Stimulated activated CD8-positive, alpha-beta memory T cell treated with anti-CD3 and anti-CD28 coated beads, Interleukin-7, amount 100 ng/mL, for 24 hours (primary cell): ENCODE measurements at places on chromosomes 3 and 15.

DNA sequence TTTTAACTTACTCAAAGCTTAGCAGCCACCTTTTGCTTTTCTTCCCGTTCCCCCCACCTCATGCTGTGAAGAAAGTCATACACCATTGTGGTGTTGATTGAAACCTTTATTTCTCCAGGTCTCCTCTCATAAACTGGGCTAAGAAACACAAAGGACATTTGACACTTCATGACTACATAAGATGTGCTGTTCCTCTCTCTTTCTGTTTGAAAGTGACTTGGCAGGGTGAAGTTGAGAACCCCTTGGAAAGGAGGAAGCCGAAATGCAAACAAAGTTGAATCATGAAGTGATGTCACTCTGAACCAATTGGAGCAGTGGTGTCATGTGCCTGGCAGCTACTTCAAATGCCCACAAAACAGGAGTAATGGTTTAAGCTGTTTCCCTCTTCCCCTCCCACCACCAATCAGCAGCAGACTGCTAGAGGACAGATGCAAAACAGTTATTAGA is 174.7 kb downstream of the IGF1R start:
- DNase-seq = no peak

- no peak for DNase-seq
Measured at GRCh38 chr3:37582086-37582485, 279.6 kb upstream of the CTDSPL start.

DNA sequence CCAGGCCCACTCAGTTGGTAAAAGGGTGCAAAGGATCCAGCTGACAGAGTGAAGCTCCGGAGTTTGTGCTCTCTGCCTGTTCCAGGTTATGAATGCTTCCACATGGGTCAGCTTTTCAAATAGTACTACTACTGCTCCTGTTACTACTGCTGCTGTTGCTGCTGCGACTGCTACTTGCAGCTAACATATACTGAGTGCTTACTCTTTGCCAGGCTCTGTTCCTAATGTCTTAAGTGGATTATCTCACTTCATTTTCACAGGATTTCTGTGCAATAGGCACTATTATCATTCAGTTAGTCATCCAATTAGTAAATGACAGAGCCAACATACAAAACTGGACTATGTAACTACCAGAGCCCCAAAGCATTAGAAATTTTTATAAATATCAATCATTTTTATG is 106.5 kb downstream of the IQCH start:
- DNase-seq = no peak

GRCh38 chr15:66866656-66867055 is 164.6 kb downstream of the SMAD6 start:
- no peak for DNase-seq
